ENCODE measurements at places on chromosomes 1 and 21. TPM values are rescaled to one million over a fixed set of nuclear protein-coding genes. Genes with fewer than 3 reads are reported as not detected.
A peak's percentile ranks its signal among the peaks of the same experiment; 100 is the strongest.

DNA sequence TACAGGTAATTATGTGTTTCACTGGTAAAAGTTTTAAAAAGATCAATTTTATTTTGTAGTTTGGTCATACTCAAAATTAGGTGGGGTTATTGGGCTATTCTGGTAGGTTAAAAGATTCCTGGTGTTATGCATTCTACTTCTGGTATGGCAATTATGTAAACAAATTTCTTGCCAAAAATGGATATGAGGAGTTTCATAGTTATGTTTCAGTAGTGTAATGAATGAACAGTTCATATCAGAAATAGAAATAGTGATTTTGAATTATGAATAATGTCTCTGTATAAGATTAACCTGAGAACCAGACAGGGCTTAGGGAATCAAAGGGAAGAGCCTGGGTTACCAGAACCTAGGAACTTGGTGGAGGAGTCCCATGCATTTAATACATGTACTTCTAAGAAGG, 15.9 kb downstream of the ATF6 start:
- no peak for DNase-seq

GRCh38 chr1:151720554-151720953, 768 bp upstream of the RIIAD1 start:
- no peak for DNase-seq

DNA sequence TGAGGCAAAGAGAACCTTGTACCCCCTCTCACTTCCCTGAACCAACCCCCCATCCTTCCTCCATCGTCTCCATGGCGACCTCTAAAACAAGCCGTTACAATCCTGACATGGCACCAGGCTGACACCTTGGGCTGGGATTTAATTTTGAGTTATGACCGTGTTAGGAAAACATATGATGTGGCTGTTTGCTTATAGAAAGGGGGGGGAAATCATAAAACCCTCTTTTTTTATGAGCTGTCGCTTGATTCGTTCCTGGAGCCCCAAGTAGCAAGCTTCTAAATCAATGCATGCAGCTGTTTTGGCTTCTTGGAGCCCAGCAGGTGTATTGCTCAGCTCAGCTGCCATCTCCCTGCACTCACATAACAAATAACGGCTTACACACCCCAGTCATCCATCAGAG, 301.2 kb upstream of the SPAG17 start:
- DNase-seq = no peak

Gene PLEKHA6
- total RNA-seq = 23.5 TPM

DNA sequence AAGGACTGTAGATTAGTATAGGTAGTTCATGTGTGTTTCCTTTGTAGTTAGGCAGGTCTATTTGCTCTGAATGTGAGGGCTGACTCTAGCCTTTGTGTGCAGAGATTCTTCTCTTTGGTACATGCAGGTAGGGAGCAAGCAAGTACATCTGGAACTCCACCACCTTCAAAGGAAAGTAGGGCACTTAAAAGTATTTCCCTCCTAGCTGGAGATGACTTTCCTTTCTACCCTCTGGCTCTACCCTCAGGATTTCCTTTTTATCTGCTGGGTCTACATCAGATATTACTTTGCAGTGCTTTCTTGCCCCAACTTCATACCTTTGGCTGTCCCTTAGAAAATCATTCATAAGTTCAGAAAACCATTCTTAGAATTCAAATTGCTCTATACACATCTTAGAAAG, 91.7 kb upstream of the HIVEP3 start:
- no peak for DNase-seq

GRCh38 chr1:227318853-227319607, 738 bp upstream of the CDC42BPA start:
- DNase-seq = no peak

Gene REN
- not detected for total RNA-seq

GRCh38 chr1:64471218-64472039, 1.5 kb downstream of the CACHD1 start:
- peak; percentile 83 for DNase-seq

Gene CSF3R
- total RNA-seq = 33.4 TPM

DNA sequence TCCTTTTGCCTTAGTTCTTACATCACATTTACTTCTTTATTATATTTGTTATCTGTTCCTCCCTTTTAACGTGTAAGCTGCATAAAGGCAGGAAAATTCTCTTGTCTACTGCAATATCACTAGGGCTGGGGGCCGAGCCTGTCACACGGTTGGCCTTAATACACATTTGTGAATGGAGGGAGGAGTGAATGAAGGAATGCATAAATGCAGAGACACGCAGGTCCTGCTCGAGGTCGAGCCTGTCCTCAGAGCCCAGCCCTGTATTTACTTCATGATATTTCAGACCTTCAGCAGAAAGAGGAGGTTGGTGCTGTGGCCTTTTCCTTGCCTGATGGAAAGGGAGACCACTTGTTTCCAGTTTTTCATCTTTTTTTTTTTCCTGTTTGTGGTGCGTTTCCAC, 671.3 kb downstream of the PTPRU start:
- DNase-seq = peak; percentile 41

GRCh38 chr1:171716616-171717015, 25.2 kb downstream of the VAMP4 start:
- DNase-seq = no peak

Gene CCDC181
- total RNA-seq = 0.95 TPM

DNA sequence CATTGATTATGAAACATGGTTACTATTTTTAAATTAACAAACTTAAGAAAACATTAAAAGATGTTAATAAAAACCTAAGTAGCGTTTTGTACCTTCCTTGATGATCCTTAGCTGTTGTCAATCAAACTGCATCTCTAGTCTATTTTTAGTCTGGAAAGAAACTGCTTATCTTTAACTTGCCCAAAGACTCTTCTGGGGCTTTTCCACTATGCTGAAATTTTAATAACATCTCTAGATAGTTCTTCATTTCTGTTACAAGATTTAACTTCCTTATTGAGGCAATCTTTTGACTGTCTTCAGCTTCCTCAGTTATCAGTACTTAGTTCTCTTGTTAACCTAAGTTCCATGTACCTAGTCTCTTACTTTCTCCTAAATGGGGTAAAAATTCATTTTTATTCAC, 135.9 kb upstream of the HMCN1 start:
- DNase-seq = no peak

Gene LENEP
- total RNA-seq = not detected

DNA sequence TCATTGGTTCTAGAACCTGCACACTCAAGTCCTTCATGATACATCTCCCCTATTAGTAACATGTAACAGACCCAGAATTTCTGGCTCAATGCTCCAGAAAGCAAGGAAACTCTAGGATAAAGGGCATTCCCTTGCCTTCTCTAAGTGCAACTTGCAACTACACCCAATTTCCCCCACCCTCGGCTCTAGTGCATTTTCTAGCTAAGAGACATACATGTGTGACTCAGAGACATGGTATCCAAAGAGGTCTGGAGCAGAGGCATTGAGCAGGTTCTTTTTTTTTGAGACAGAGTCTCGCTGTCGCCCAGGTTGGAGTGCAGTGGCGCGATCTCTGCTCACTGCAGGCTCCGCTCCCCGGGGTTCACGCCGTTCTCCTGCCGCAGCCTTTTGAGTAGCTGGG, 132.9 kb downstream of the ZC3H11B start:
- DNase-seq = no peak

GRCh38 chr21:42218836-42219605, at the start of gene ABCG1:
TSS of gene ABCG1 (plus strand) at chr21:42219140. CDS start at chr21:42219263, 123 bp downstream.
- no peak for DNase-seq

Gene PKN2
- 37.4 TPM for total RNA-seq

GRCh38 chr1:115717541-115717940, 51.0 kb downstream of the CASQ2 start:
- DNase-seq = no peak

GRCh38 chr1:11280719-11281376, 7.8 kb downstream of the UBIAD1 start:
- DNase-seq = no peak

DNA sequence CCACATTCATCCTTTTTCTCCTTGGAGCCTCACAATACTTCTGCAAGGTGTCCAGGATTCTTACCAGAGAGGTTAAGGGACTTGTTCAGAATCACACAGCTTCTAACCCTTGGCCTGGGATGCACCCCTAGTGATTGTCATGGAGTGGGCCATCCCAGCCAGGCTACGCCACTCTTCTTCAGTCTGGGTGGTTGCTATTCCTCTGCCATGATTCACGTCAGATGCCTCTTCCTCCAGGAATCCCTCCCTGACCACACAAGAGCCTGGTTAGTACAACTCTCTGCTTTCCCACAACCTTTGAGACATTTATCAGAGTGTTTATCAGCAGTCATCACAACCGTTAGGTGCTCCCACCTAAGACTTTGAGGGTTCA, 121.8 kb downstream of the EPHB2 start:
- DNase-seq = peak; percentile 57

DNA sequence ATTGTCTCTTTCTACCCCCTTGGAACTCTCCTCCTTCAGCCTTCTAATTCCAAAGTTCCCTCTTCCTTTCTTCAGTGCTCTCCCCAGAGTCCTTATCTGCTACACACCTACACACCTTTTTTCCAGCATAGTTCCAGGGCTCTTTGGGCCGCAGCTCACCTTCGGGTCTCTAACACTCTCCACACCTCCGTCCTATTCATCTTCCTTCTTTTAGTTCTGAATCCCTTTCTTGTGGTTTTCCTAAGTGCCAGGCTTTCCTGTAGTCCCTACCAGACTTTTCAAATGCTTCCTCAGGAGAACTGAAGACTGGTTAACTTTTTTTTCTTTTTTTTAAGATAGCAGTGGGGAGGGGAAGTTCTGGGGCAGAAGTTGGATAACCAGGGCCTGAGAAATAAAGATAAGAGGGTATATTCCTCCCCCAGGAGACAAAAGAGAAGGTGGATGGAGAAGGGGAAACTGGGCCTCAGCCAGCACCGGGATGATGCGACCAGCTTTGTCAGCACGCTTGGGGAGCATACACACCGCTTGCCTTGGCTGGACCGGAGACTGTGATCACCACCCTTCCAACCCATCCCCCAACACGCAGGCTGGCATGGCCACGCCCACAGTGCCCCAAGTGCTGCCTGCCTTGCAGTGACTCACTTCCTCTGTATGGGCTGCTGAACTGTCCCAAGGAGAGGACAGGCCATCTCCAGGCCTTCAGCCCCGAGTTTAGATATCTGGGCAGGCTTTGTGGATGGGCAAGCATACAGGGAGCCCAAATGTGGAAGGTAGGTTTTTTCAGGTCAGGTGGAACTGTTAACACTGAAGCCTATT, 2.5 kb upstream of the CERS2 start:
- peak; percentile 93 for DNase-seq

DNA sequence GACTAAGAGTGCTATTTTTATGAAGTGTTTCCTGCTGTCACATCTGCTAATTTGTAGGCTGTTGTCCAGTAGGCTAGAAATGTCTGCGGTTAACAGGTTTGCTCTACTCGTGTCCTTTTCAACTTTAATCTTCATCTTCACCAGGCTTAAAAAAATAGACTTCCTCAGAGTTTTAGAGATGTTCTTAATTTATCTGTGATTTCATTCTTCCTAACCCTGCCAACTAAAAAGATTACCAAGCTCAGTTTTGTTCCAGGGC, 66.8 kb downstream of the SASS6 start:
- no peak for DNase-seq

Gene BARHL2
- total RNA-seq = not detected

- DNase-seq = no peak
Measured at GRCh38 chr1:1975535-1975934, 28.1 kb downstream of the CFAP74 start.

- no peak for DNase-seq
Measured at GRCh38 chr1:9197186-9198099, 37.1 kb upstream of the H6PD start.

Gene KCNN3
- 2.0 TPM for total RNA-seq

Gene PCP4L1
- total RNA-seq = 3.0 TPM

DNA sequence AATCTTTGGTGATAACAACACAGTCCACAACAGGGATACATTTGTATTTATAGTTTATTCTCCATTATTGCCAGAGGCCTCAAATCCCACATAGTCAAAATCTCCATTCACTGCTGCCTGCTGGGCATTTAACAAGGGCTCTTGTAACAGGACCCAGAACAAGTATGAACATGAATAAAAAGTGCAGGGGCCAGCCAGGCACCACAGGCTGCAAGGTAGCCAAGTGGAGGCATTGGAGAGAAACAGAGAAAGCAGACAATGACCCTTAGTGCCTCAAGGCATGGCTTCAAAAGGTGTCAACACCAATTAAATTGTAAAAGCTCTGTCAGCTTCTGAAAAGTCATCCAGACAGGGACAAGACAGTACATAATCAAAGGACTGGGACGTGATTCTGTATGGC, 116.8 kb downstream of the ATP6V1G3 start:
- no peak for DNase-seq

Gene S100A12
- 12.6 TPM for total RNA-seq

Gene RNU1-4
- 12,584 TPM for total RNA-seq

DNA sequence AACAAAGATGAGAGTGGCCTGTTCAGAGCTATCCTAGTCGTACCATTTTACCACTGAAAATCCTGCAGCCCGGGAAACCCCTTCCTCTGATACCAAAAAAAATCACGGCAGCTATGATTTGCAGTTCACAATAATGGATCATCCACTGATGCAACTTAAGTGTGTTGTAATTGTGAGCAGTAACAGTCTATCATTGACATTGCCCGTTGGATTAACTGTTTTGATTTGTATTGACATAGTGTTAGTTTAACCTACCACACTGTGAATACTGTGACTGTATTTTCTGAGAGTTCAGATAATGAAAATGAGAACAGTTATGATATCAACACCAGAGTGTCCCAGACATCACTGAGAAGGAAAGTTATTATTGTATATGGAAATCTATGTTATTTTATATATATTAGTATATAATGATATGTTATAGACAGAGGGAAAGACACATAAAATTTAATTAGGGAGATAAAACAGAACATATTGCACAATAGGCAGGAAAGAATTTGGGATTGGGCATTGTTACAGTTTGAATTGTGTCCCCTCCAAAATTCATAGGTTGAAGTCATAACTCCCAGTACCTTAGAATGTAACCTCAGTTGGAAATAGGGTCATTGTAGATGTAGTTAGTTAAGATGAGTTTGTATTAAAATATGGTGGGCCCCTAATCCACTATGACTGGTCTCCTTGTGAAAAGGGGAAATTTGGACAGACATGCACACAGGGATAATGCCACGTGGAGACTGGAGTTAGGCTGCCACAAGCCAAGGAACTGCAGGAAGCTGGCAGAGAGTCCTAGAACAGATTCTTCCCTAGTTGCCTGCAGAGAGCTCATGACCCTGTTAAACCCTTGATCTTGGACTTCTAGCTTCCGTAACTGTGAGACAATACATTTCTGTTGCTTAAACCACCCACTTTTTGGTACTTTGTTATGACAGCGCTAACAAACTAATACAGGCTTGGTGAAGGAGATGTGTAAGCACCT, 54.4 kb downstream of the TLCD4 start:
- no peak for DNase-seq

Gene SYT11
- total RNA-seq = 20.8 TPM

DNA sequence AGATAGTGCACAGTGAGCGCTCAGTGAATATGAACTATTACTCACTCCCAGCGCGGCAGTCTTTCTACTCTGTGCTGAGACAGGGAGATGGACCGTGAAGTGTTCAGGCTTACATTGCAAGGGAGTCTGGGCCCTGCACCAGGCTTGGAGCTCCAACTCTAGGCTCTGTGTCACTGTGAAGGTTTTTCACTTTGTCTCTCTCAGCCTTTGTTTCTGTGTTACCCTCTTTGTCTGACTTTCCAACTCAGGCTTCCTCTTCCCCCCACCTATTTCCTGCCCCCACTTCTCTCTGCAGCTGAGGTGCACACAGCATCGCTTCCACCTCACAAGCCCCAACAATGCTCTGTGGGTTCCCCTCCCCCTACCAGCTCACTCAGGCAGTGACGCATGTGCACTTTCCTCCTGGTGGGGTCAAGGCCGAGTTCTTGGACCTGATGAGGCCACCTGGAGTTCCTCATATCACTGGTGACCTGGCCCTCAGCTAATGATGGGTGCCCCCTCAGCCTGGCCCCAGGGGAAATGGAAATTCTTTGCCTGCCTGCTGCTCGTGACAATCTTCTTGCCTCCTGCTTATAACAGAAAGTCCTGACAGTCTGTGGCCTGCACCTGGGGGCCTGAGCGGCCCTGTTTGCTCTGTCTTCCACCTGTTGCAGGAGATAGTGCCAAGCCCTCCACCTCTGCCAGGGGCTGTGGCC, 1.1 kb upstream of the LCK start:
- no peak for DNase-seq
